ENCODE measurements at places on chromosomes 5 and 9.
A peak's percentile ranks its signal among the peaks of the same experiment; 100 is the strongest.

DNA sequence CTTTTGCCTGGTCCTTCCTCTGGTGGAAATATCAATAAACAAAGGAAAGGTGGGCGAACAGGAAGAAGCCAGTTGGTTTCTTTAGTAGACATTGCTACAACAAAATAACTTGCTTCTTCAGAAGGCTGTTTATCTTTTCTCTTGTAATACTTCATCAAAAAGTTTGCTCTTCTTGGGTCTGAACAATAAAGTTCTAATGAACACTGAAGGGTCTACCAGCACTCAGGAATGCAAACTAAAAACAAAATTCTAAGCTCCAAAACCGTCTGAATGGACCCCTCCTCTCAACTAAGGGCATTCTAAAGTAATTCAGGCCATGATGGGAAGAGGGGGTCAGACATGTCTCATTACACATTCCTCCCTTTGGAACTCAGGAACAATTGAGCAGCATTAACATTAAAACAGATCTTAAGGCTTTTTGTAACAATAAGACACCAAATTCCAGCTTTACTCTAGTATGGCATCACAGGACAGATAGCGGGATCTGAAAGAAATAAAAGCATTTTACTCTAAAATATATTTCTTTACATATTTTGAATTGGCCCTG is 2.3 kb downstream of the TBCA start:
- DNase-seq = no peak

- DNase-seq = no peak
Observed at GRCh38 chr5:154753792-154754191, 1.4 kb upstream of the LARP1 start.

- DNase-seq = no peak
Observed at GRCh38 chr9:112914524-112914923, 23.8 kb upstream of the SLC46A2 start.

DNA sequence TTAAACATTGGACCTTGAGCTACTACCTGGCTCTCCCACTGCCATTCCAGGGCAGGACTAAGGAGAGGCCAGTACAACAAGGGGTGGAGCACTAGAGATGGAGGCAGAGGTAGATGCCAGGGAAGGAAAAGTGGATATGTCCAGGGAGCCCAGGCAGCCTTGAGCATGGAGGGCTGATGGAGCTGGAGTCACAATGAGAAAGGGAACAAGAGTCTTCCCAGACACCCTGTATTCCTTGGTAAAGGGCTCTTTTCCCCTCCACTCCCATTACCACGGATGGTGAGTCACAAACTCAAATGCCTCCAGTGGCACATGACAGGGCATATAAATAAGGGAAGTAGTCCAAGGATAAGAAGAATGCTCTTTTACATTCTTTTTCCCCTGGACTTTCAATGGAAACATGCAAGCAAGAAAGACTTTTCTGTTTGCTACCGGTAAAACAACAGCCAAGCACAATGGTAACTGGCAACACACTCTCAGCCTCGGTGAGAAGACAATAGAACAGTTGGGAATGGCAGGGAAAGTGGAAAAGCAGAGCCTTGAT is 16.7 kb downstream of the ERAP1 start:
- DNase-seq = no peak

- peak; percentile 5 for DNase-seq
Observed at GRCh38 chr5:172005708-172006320, 624 bp downstream of the FBXW11 start.

GRCh38 chr9:109887079-109887478 is 107.1 kb downstream of the PALM2AKAP2 start:
- DNase-seq = no peak

- no peak for DNase-seq
Observed at GRCh38 chr9:114092336-114092735, 6.8 kb downstream of the KIF12 start.

GRCh38 chr9:35791297-35791921 is at the start of gene NPR2:
Gene NPR2, plus strand, starts transcription at chr9:35791591. Its CDS starts 818 bp downstream, at chr9:35792409.
- no peak for DNase-seq

GRCh38 chr5:150057996-150058395 is 28.4 kb downstream of the CSF1R start:
- no peak for DNase-seq

Measured in activated CD4-positive, alpha-beta T cell treated with anti-CD3 and anti-CD28 coated beads, Interleukin-2, amount 50 U/mL, for 4 hours (primary cell).